ENCODE measurements at places on chromosomes 2 and 18.

- DNase-seq = no peak
Measured at GRCh38 chr2:181362561-181362960, 94.6 kb upstream of the ITGA4 start.

- no peak for DNase-seq
Measured at GRCh38 chr18:37440206-37440605, 125.4 kb downstream of the CELF4 start.

DNA sequence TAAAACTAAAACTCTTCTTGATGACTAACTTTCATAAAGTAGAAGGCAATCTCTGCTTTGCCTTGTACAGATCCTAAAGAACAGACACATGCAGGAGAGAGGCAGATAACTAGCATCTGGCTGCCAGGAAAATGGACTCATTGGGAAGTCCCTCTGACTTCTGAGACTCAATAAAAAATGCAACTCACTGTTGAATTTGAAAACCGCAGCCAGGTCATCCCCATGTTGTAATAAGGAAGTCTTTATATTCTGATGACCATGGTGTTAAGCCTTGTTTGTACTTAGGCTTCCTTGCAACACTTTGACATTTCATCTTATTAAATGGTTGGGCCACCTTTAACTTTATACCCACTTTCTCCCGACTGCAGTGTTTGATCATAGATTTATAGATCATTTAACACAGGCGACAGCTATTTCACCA, 375.1 kb upstream of the KCNH7 start:
- no peak for DNase-seq

GRCh38 chr2:240346015-240346752, 89.3 kb upstream of the GPC1 start:
- peak; percentile 49 for DNase-seq

DNA sequence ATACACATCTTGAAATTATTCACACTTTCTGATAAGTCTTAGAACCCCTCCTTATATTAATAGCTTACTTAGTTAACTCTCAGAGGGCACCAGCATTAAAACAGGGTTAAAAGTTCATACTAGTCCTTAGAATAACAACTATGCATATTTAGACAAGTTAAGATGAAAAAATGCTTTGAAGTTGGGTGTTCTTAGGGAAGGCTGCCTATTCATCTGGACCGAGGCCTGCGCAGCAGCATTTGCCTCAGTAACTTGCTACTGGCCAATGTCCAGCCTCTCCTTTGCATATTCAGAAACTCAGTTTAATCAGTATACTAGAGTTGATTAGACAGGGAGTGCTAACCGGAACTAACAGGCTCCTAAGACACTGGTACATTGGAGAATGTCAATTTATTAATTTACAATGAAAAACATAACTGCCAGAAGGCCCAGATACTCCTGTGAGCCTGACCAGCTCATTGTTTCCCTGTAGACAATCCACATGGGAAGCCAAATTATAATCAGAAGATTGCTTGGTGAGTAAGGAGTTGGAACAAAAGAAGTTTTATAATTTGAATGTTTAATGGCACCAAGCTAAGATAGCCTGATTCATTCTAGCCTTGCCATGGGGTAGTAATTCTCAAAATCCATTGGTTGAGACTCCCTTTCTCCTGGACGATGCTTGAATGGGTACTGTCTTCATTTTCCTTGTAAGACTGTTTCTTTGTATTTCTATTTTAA, 48.9 kb downstream of the DYNC1I2 start:
- DNase-seq = no peak

DNA sequence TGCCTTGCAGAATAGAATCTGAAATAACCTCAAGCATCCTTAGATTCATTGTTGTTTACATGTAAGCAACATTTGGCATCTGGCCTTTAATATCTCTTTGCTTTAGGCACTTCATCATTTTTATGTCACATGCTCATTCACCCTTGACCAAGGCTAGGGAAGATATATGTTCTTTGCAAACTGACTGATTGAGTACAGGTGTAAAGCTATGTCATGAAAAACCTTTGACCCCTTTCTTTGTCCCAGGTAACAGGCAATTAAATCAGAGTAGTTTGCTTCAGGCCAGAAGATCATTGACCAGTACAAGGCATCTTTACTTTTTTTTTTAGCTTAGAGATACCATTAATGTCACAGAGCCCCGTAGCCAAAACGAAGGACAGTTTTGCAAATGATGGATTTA, 520.6 kb downstream of the STK39 start:
- DNase-seq = no peak

- no peak for DNase-seq
Measured at GRCh38 chr2:195343540-195343939, 313.5 kb upstream of the SLC39A10 start.

DNA sequence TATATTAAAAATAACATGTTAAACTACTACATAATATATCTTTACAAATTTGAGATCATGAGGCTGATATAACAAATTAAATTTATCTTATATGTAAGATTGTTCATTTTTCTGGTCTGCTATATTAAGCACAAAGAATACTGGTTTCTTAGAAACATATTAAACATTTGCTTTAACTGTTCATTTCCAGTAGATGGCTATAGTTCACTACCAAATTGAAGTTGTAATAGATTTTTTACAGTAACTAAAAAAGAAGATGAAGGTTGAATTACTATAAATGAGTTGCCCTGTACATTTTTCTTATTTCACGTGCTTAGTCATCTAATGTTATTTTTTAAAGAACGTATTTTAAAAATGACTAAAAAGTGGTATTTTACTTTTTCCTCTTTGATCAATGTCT, 57.0 kb downstream of the ZNF407 start:
- DNase-seq = no peak

DNA sequence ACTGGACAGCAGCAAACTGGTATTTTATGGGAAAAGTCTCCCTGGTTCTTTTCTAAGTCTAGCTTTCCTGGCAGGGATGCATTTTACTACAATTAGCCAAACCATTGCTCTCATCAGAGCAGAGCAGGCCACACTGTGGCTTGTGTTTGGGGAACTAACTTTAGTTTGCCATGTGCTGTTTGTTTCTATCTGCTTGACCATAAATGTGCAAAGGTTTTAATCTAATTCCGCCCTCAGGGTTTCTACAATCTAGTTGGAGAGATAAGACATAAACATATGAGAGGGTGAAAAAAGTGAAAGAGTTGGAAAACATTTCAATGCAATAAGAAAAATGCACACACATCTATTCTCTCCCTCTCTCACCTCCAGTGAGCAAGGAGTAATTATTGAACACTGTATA, 86.9 kb upstream of the MAPK4 start:
- DNase-seq = no peak

DNA sequence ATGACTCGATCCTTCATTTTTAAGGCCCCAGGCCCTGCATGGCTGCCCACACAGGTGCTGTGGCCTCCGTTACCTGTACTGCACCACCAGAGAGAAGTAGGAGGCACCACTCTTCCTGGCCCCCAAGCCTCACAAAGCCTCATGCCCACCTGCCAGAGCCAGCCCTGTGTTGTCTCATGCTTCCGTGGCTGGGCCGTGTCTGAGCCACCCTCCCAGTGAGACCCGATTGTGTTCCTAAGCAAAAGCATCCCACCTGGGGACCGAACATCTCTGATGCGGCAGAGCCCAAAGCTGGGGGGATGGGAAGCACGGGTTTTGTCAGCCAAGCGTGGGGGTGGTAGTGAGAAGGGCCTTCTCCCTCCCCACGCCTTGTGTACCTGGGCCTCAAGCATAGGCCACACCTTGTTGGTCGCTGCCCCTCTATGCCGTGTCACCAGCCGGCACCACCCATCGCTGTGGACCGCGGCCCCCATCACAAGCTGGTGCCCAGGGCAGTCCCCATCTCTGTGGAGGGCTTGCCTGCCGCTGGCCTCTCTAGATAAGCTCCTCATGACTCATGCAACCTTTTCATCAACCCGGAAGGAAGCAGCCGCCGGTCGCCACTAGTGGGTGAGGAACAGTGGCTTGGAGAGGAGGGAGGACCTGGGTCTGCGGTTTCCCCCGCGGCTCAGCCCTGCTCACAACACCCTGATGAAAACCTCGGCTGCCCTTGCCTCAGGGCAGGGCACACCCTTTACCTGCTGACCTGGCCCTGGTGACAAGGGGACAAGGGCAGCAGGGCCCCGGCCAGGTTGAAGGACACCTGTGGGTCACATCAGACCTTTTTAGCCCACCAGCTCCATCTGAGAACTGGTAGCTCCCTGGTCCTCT, 2.7 kb upstream of the RNPEPL1 start:
- peak; percentile 93 for DNase-seq

- peak; percentile 65 for DNase-seq
Measured at GRCh38 chr2:128421861-128422311, 103.2 kb upstream of the HS6ST1 start.

DNA sequence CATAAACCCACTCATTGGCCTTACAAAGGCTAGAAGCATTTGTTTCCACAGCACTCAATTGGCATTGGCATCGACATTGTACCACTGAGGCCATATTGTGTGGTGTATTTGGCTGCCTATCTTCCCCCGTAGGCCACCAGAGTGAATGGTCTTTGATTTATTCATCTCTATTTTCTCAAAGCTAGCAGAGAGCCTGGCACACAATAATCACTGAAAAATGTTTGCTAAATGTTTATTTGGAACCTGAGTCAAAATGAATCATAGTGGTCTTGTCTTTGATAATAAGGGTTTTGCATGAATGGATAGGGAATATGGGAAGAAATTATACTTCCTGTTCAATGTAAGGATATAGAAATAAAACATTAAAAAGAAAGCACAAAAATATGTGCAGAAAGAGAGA, 107.3 kb upstream of the SLC8A1 start:
- no peak for DNase-seq

DNA sequence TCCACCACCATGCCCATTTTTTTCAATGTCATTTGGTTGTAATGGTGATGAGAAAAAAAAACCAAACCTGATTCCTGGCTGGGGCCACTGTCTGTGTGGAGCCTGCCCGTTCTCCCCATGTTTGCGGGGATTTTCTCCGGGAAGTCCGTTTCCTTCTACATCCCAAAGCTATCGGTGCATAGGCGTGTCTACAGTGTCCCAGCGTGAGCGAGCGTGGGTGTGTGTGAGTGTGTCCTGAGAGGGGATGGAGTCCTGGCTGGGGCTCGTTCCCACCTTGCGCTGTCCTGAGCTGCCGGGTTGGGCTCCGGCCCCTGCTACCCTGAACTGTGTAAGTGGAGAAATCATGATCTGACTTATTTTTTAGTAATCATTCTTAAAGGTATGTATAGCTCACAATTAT, 7.3 kb upstream of the ZAP70 start:
- DNase-seq = no peak

GRCh38 chr18:74609535-74609934, 11.9 kb downstream of the ZNF407 start:
- no peak for DNase-seq

- no peak for DNase-seq
Measured at GRCh38 chr2:8620611-8621382, 61.1 kb upstream of the ID2 start.

GRCh38 chr2:197576631-197577030, 60.8 kb downstream of the MOB4 start:
- no peak for DNase-seq

GRCh38 chr18:55489034-55489986, 98.7 kb downstream of the TCF4 start:
- DNase-seq = no peak

- no peak for DNase-seq
Measured at GRCh38 chr2:56749152-56749752, 565.5 kb downstream of the CCDC85A start.

- peak; percentile 86 for DNase-seq
Measured at GRCh38 chr2:111659361-111660333, 224.3 kb downstream of the ANAPC1 start.

- DNase-seq = no peak
Measured at GRCh38 chr2:144682248-144682647, 162.3 kb upstream of the ZEB2 start.

DNA sequence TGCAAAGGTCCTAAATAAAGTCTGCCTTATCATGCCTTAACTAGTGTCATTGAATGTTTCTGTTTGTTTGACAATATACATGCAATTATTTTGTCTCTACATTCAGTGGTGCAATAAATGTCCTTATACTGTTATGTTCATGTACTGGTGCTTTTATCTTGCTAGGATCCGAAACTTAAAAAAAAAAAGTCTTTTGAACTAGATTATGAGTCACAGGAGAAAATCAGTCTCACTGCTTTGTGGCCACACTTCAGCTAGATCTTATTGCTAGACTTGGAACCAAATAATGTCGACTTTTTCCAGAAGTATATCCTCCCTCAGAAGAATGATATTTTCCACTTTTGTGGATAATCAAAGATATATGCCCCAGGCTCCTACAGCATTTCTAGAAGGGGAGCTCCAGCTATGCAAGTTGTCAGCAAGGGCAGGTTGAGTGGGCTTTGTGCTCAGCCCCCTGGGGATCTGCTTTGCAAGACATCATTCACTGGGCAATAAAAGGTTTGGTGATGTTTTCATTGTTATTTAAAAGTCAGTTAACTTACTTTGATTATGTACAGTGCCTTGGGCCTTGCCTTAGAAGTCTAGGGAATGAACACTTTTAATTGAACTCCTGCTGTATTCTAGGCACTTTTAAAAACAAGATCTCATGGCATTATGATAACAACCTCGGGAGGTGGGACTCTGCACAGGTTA, 157.1 kb upstream of the LRRTM1 start:
- no peak for DNase-seq

DNA sequence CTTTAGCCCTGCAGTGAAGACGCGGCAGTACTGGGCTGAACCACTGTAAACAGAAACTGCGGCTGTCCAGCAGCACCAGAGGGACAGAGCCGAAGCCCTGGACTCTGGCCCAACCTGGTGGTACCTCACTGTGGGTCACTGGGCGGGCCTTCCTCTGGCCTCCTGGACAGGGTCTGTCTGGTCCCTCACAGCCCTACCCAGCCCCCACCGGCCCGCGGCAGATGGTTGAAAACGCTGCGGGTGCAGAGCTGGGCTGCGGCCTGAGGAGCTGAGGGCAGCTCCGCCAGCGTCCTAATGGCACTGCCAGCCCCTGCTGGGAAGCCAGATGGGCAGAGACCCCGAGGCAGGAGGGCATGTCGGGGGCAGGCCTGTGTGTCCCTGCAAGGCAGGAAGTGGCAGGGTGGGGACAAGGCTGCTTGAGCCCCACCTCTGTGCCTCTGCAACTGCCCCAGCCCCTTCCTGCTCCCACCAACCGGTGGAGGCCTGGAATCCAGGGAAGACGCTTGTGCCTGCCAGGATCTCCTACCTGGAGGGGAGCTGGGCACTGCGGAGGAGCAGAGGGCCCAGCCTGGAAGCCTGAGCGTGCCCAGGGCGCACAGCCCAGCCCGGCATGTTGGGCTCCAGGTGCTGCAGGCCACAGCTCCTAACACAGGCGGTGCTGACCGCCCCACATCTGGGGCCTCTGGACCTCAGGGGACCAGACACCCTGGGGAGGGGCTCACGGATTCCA, 36.3 kb downstream of the HS6ST1 start:
- DNase-seq = no peak

GRCh38 chr2:152421521-152422370, 86.8 kb downstream of the FMNL2 start:
- no peak for DNase-seq

DNA sequence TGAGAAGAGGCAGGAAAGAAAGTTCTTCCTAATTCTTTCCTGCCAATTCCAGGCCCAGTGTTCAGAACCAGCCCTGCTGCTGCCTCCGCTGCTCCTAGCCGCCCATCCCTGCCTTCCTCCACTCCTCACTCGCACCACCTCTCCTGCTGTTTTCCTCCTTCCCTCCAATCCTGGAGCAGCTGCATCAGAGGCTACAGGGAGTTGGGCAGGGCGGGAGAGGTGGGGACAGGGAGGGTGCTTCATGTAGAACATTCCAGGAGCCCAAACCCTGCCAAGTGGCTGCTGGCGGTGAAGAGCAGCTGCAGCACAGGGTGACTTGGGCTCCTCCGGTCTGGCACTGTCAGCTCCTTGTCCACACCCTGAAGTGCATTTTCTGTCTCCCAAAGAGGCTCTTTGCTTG, 176.3 kb downstream of the TNS1 start:
- no peak for DNase-seq

GRCh38 chr2:201114846-201115245, 1.1 kb upstream of the CFLAR start:
- no peak for DNase-seq

- no peak for DNase-seq
Measured at GRCh38 chr18:44958455-44958854, 277.8 kb downstream of the SETBP1 start.
